ENCODE measurements at places on chromosomes 1 and 21. TPM values are rescaled to one million over a fixed set of nuclear protein-coding genes. Genes with fewer than 3 reads are reported as not detected.

Gene FHL3
- total RNA-seq = 7.3 TPM

Gene VCAM1
- total RNA-seq = 5.4 TPM

Gene RIPPLY3
- total RNA-seq = not detected

Gene OR6K3
- total RNA-seq = not detected

Gene SELL
- total RNA-seq = 1.1 TPM

Gene POU2F1
- 1.9 TPM for total RNA-seq

Gene GIPC2
- total RNA-seq = 5.9 TPM

Gene CD1C
- total RNA-seq = under 0.01 TPM

Gene RGS16
- 0.58 TPM for total RNA-seq

Gene CELA2A
- total RNA-seq = 0.28 TPM

Gene SPATA45
- total RNA-seq = 1.1 TPM

Gene HTR6
- total RNA-seq = not detected

Gene ST6GALNAC3
- 0.85 TPM for total RNA-seq

Gene ZNF593
- total RNA-seq = 47.4 TPM

Gene GOLT1A
- total RNA-seq = not detected

Gene OR2M5
- not detected for total RNA-seq

Gene RIIAD1
- not detected for total RNA-seq

Gene LCE1E
- total RNA-seq = not detected

Gene IFFO2
- total RNA-seq = 18.2 TPM

Gene OR10Z1
- total RNA-seq = not detected

Gene SLC22A15
- 1.3 TPM for total RNA-seq

Gene RGS13
- total RNA-seq = not detected

Gene CCDC27
- total RNA-seq = not detected

Gene FAM131C
- total RNA-seq = 0.28 TPM

Gene ARTN
- total RNA-seq = not detected

Gene PIK3R3
- 4.5 TPM for total RNA-seq

Gene TTC34
- 0.28 TPM for total RNA-seq

Gene TTLL10
- total RNA-seq = not detected

Gene HSD11B1
- 6.8 TPM for total RNA-seq

Gene C1orf159
- 4.4 TPM for total RNA-seq
